ENCODE measurements at places on chromosomes 12 and 14.

GRCh38 chr12:105924526-105925208, 214.1 kb downstream of the NUAK1 start:
- no peak for DNase-seq

DNA sequence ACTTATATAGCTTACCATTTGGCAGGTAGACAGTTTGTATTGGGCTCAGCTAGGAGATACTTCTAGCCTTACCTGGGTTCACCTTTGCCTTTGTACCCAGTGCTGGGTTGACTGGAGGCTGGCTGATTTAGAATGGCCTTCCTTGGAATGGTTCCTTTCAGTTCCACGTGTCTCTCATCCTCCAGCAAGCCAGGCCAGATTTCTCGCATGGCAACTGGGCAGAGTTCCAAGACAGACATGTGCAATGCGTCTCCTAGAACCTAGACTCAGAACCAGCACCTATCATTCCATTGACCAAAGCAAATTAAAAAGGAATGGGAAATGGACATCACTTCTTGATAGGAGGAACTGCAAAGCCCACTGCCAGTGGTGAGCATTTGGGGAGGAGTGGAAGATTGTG, 79.1 kb upstream of the BDKRB2 start:
- DNase-seq: no peak

GRCh38 chr14:73786636-73787485, 64.8 kb upstream of the PTGR2 start:
- peak; percentile 74 for DNase-seq

- DNase-seq: no peak
Measured at GRCh38 chr12:120855823-120856588, 48.2 kb downstream of the SPPL3 start.

DNA sequence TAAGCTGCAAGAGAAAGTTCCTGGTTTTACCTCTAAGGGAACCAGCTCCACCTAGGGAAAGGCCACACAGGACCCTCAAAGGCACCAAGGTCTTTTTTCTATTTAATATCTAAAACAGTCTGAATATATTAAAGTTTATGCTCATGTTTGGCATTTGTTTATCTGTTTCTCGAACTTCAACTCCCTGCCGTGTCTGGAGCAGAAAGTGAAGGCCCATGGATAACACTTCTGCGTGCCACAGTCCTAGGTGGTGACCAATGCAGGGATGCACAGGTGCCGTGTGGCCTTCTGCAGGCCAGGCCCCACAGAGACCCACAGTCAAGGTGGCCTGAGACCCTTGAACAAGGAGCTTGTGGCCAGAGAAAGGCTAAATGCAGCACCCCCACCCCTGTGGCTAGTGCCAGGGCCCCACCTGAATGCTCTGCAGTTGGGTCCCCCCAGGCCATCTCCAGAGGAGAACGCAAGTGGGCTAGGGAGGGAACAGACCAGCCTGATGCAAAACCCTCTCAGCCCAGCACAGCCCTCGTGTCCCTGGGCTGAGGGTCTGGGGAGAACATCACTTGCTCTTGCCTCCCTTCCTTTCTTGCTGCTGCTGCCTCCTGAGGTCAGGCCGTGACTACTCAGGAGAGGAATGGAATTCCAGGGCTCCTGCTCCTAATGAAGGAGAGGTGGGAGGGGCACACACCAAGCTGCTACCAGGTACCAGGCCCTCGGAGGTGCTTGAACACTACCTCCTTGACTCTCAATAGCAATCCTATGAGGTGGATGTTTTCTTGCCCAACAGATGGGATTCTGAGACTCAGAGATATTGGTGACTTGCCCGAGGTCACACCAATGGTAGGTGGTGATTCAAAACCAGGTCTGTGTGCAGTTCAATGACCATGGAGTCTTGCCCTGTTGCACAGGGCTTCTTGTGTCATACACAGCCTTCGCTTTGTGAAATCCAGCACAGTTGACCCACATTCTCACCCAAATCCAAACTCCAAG, 45.4 kb downstream of the PSMA6 start:
- no peak for DNase-seq

DNA sequence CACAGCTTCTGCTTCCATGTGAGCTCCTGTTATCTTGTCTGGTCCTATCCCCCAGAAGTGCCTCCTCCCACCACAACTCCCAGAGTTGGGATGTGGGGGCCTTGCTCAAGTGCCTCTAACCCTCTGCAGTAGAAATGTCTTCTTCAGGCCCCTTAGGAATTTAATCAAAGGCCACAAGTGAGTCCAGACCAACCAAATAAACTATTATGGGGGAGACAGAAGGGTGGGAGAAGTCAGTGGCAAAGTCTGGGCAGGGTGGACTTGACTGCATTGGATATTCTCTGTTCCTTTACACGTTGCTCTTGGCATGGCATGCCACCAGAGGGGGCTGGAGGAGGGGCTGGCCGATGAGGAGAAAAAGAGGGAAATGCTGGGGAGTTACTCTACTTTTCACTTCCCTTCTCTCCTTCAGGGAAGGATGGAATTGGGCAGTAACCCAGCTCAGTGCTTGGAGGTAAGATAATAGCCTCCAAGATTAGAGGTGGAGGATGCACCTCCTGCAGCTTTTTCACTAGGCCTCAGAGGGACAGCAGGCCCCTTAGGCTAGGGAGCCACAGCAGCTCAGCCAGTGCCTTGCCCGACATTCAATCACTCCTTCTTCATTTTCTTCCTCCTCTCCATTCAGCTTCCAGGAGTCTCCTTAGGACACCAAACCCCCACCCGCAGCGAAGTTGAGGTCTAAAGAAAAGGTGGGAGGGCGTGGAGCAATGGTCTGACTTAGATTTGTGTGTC, 1.2 kb upstream of the AP1G2 start:
- DNase-seq: no peak

GRCh38 chr12:75944097-75944904, 87.3 kb downstream of the PHLDA1 start:
- no peak for DNase-seq

DNA sequence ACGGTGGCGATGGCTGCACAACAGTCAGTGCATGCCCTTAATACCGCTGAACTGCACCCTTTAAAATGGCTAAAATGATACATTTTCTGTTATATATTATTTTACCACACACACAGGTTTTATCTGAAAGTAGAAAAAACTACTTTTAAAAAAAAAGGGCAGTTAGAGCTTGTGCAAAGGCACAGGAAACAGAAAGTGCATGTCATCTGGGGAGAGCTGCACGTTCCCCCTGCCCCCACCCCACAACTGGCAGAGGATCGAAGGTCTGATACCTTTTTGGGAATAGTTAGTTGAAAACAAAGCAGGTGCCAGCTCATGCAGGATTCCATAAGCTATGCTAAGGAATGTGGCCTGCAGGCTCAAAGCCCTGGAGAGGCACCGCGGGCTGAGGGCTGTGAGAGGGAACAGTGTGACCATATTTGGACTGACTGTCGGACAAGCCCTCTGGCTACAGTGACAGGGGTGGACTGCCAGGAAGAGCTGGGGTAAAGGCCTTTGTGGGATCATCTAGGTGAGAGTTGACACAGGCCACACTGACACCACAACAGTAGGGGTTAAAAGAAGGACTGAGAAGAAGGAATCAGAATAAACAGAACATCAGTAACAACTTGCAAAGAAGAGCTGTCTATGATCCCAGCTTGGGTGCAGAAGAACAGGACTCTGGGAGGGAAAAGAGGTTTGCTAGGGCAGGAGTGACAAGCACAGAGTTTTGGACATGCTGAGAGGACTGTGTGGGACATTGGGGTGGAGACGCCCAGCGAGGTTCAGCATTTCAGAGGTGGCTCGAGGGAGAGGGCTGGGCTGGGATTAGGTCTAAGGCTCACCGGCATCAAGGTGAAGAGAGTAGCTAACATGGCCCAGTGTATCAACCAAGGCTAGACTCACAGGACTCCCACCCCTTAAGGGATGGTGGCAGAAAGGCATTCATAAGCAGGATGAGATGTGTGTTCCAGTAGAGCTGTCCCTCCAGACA, 54.6 kb downstream of the ACTN1 start:
- no peak for DNase-seq

DNA sequence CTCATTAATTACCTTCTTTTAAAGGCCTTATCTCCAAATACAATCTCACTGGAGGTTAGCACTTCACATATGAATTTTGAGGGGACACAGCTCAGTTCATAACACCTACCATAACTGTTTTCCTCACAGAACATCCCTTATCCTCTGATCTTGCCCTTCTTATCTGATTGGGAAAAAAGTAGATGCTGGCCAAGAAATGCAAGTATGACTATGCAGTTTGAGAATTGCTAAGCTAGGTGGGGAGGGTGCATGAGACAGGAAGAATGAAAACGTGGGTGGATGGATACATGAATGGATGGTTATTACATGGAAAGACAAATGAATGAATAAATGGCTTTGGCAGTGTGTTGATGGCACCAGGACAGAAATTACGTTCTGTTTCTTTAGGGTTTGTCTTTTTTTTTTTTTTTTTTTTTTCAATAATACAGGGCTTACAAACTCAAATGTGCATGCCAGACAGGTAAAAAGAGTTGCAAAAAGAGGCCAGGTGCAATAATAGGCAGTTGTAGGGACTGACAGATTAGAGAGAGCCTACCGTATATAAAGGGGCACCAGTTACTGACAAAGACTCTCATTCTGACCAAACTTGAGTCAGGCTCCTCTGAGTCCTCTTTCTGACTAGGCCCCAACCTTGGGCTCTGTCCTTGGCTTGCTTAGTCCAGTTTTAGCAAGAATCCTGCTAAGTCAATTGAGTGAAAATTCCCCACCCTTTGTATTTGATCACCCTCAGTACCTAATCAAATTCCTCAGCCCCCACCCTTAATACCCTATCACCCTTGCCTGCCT, 304.9 kb downstream of the ZFP36L1 start:
- no peak for DNase-seq
